ENCODE measurements at places on chromosomes 13 and 19. TPM values are rescaled to one million over a fixed set of nuclear protein-coding genes. Genes with fewer than 3 reads are reported as not detected.

The ZNF570 gene
- total RNA-seq = 4.3 TPM

DNA sequence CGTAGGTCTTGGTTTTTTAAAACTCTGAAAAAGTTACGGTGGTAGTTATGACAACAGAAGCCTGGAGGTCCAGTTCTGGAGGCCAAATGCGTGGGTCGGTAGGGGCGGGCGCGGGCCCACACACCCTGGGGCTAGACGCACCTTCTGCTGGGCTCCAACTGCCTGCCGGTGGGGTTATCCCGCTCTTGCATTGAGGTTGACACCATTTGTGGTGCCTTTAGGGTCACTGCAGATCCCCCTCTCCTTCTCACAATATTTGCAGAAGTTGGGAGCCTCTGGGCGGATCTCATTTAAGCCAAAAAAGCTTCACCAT, 81.6 kb downstream of the CHST8 start:
- H3K4me3 ChIP-seq = no peak overlapping the region
- no peak overlapping the region for H3K27ac ChIP-seq
- H3K36me3 ChIP-seq = no peaks in the 10 kb centered on the region
- no peak for DNase-seq

The SLC15A1 gene
- not detected for total RNA-seq

DNA sequence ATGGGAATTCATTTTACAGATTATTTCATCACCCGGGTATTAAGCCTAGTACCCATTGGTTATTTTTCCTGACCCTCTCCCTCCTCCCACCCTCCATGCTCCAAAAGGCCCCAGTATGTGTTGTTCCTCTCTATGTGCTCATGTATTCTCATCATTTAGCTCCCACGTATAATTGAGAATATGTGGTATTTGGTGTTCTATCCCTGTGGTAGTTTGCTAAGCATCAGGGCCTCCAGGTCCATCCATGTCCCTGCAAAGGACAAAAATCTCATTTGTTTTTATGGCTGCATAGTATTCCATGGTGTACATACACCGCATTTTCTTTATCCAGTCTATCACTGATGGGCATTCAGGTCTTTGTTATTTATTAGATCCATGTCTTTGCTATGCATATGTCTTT, 894.1 kb upstream of the MIR17HG start:
- H3K27ac ChIP-seq = no peak overlapping the region
- no peaks in the 10 kb centered on the region for H3K27me3 ChIP-seq
- no peak for DNase-seq
- no peaks in the 10 kb centered on the region for H3K4me1 ChIP-seq
- no peaks in the 10 kb centered on the region for H3K36me3 ChIP-seq
- H3K4me3 ChIP-seq = no peak overlapping the region

DNA sequence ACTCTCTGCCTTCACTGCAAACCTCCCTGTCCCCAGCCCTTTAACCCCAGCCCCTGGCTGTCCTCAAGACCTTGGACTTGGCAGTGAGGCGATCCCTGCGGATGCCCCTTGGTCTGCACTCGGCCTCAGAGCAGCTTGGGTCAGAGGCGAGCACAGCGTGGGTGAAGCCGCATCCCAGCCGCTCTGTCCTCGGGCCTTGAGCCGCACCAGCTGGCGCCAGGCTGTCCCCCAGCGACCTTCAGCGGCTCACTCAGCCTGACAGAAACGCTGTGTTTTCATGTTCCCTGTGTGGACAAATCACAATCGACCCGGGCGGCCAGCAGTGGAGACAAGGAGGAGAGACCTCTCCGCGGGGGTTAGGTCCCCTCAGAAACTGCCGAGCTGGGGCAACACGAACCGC, 52.0 kb downstream of the GNG7 start:
- no peak overlapping the region for H3K27ac ChIP-seq
- H3K27me3 ChIP-seq = no peaks in the 10 kb centered on the region
- no peak overlapping the region for H3K4me3 ChIP-seq
- H3K4me1 ChIP-seq = no peaks in the 10 kb centered on the region
